OCI-LY7 (cell line): ENCODE measurements at places on chromosomes 1 and 21. TPM values are rescaled to one million over a fixed set of nuclear protein-coding genes. Genes with fewer than 3 reads are reported as not detected.

DNA sequence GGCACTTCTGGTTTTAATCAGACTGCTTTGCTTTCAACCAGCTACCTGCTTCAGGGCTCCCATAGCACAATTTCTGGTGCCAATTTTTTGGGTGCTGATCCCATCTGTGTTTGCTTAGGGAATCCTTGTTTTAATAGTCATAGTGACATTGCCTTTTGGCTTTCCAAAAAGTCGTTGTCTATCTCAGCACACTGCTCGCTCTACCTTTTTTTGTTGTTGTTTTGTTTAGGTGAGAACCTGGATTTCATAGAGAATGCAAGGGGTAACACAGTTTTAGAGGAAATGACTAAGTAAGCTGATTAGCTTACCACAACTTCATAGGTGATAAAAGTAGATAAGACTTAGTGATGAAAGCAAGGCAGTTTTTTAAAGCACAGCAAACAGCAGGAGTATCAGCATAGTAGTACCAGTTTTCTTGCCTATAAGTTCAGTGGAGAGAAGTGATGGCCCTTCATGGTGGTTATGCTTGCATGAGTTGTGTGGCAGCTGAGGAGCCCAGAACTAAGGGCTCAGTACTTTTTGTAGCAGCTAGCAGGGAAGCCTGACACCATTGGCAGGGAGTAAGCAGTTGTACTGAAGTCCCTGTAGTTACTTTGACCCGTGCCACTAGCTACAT lies 31.3 kb downstream of the NEK7 start:
- no peak for DNase-seq

DNA sequence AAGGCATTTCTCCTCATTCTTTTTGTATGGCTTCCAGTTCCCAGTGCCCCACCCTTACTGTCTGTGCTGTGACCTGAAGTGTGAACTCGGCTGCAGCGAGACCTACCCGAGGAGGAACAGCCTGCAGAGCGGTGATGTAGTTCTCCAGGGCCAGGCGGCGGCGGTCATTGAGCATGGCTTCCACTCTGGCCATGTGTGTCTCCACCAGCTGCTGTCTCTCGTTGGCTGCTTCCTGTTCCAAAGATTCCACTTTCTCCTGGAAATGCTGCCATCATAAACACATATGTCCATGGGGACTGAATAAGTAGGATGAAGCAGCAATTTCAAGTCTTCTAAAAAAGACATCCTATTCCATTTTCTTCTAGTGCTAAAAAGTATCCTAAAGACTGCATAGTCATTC lies 195.6 kb downstream of the APP start:
- DNase-seq: no peak

Gene SPATA21
- 0.33 and 0.40 TPM in 2 replicates for total RNA-seq

DNA sequence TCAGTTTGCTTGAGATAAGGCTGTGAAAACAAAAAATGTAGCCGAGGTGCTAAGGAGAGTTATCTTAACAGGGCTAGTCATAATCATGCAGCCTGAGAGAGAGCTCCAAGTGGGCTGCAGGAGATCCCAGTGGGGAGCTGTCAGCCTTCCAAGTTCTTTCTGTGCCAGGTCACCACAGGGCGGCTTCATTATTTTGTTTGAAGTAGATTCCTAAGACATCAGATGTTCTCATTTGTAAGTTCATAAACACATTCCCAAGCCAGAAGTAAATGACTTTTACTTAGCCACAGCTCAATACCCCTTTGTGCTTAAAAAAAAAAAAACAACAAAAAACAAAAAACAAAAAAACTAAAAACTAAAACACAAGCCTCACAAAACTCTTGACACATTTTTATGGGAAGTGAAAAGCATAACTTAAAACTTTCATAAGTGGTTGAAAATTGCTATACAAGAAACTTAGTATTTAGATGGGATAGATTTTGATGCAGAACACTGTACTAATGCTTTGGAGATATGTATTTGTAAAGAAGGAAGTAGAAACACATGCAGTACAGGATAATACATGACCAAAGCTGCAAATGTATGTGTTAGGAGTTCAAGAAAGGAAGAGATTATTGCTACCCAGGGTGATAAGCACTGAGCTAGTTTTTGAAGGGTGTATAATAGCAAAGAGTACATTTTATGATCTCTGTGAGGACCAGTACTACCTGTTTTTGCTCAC lies 8.6 kb downstream of the CDC14A start:
- DNase-seq: no peak

Gene TNN
- total RNA-seq: not detected in 2 replicates

Gene PTP4A2
- total RNA-seq: 186 and 196 TPM in 2 replicates

DNA sequence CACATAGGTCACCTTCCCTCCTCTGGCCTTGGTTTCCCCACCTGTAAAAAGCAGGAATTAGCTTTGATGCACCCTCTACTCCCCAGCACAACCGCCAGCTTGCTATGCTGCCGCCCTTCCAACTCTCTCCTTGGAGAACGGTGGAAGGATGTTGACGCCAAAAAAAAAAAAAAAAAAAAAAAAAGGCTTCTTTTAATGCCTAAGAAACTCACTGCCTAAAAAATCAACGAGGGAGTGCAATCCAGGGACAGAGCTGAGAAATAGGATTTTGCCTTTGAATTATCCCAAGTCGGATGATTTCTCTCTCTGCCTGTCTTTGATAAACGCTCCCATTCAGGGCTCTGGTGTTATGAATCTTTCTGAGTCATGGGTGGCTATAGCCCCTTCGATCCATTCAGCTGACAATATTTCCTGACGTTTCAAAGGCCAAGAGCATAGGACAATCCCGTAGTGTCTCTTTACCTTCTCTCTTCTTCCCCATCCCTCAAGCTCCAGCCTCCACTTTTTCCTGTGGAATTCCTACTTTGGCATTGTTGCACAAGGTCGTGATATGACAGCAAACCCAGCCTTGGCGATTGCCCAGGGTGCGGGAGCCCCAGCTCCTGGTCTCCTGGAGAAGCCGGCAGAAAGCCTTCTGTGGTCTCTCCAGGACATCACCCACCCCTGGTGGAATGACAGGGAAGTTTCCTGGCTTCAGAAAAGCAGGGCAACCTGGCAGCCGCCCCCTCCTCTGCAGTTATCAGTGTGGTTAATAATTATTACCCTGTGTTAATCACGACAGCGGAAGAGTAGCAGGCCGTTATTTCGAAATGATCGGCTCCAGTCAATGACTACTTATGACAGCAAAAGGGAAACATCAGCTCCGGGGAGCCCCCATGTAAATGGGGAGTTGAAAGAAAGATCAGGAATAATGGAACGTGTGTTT lies 8.0 kb upstream of the PLXNA2 start:
- no peak for DNase-seq

DNA sequence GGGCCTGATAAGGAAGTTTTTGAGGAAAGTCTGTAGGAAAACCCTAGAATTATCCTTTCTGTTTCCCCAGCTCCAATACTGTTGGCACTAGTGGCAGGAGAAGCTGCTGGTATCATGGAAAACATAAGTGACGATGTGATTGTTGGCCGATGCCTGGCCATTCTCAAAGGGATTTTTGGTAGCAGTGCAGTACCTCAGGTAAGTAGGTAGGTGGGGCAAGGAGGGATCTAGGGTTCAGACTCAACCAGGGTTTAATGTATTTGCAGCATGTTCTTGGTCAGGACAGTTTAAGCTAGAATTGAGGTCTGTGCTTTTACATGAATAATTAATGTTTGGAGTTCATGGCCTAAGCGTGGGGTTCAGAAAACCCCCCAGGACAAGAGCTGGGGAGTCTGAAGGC lies 62.1 kb downstream of the KDM1A start:
- DNase-seq: peak; percentile 21

- DNase-seq: peak; percentile 77
These were observed 2.4 kb downstream of the ARID1A start for GRCh38 chr1:26697978-26698849.

Gene FNBP1L
- total RNA-seq: 0.13 and 0.37 TPM in 2 replicates

- DNase-seq: no peak
These were observed 22.3 kb downstream of the NAV1 start for GRCh38 chr1:201561195-201561564.

- no peak for DNase-seq
These were observed 118.0 kb upstream of the BARHL2 start for GRCh38 chr1:90834886-90835660.

DNA sequence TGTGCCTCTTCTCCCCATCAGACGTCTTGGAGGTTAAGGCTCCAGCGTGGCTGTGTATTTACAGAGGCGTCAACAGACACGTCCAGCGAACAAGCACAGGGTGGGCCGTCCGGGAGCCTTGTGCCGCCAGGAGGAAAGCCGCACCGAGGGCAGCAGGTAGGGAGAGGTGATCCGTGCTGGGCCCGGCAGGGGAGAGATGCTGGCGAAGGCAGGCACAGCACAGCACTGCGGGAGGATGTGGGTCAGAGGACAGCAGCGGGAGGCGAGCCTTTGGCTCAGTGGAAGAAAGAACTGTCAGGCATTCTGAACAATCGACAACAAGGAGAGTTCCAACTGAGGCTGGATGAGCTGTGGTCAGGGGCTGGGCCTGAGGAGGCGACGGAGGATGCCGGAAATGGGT lies 144.1 kb upstream of the TNR start:
- DNase-seq: no peak

GRCh38 chr21:16608209-16608830 lies 878.5 kb downstream of the USP25 start:
- no peak for DNase-seq

DNA sequence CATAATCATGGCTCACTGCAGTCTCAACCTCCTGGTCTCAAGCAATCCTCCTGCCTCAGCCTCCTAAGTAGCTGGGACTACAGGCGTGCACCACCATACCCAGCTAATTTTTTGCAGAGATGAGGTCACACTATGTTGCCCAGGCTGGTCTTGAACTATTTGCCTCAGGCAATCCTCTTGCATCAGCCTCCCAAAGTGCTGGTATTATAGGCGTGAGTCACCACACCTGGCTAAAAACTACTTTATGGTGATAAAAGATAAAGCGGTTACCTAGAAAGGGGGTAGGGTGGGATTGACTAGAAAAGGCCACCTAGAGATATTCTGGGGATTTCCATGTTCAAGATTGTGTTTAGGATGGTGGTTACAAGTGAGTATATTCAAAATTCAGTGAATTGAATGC lies 5.0 kb downstream of the TSTD1 start:
- no peak for DNase-seq

DNA sequence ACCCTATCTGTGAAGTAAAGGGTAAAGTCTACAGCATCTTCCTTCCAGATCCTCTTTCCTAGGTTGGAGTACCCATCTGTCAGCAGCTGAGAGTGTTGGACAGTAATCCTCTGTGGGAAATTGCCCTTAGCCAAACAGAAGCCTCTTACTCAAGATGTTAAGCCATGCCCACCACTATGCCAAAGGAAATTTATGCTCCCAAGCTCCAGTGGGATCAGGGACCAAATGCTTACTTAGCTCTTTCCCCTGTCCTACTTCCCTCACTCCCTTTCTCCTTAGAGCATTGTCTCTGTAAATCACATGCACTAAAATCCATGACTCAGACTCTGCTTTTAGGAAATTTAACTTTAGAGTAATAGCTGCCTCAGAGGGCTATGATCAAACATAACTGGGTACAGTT lies 254.0 kb downstream of the BRINP2 start:
- no peak for DNase-seq

GRCh38 chr1:158686111-158687009 lies at the start of gene SPTA1:
SPTA1 (minus strand) TSS chr1:158686715; CDS start chr1:158686517, 198 bp downstream.
- DNase-seq: no peak

- no peak for DNase-seq
These were observed 78.8 kb upstream of the ABCD3 start for GRCh38 chr1:94339206-94339927.

Gene TAF12
- total RNA-seq: 32.4 and 34.9 TPM in 2 replicates

DNA sequence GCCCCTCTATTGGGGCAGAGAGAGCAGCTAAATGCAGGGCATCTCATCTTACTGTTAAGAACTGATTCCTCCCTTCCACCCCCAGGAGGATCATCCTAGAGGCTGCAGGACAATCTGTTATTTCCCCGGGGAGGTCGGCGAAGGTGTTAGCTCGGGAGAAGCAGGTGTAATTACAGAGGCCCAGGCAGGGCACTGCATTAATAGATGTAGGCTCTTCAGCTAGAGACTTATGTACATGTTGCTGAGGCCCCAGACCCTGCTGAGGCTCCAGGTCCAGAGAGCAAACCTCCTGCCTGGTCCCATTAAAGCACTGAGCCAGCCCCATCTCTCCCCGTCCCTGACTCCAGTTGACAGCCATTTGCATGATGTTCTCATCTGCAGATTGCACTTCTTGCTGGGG lies 320.3 kb upstream of the VAMP3 start:
- no peak for DNase-seq

Gene SAMSN1
- 2.8 and 4.1 TPM in 2 replicates for total RNA-seq

GRCh38 chr1:90114521-90115141 lies 119.7 kb downstream of the ZNF326 start:
- peak; percentile 51 for DNase-seq

Gene PADI4
- total RNA-seq: 0.19 TPM in 1 of 2 replicates, not detected in the other

DNA sequence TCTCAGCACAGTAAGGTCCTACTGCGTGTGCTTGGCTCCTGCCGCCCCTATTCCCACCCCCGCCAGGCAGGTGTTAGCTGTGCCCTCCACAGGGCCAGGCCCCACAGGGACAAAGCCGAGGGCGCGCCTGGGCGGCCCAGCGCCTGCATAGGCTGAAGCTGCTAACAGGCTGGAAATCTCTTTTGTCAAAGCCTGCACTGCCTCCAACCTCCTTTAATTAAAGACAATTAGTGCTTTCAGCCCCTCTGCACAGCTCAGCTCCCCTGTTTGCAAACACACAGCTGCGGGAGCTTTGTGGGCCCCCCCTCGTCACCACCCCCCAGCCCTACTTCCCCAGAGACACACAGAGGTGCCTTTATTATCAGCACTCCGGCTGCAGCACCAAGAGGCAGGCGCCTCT lies 95.9 kb downstream of the EPHB2 start:
- DNase-seq: no peak

Gene CNN3
- total RNA-seq: not detected in 2 replicates

DNA sequence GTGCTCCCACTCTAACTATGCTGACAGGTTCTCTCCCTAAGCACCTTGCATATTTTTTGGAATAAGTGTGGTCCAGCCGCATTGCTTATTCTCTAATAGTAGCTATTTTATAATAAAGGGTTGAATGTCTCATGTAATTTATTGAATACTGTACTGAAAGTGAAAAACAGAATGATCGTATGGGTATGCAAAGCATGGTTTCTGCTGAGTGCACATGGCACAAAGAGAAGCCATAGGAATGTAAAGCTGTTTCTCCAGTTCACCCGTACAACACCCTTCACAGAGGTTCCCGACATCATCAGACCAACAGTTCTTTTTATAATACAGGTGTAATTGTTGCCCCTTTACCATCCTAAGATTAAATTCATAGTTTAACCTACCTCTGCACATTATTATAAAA lies 8.9 kb upstream of the HAO2 start:
- DNase-seq: no peak

GRCh38 chr21:41375875-41376274 lies 14.0 kb downstream of the MX2 start:
- DNase-seq: no peak

GRCh38 chr1:22340066-22340465 lies 111.6 kb upstream of the ZBTB40 start:
- DNase-seq: no peak

Gene ELAPOR1
- 0.35 TPM in 1 of 2 replicates, not detected in the other for total RNA-seq

- DNase-seq: no peak
These were observed 9.1 kb upstream of the SRSF10 start for GRCh38 chr1:23989263-23989662.
